ENCODE measurements at places on chromosomes 7 and 10.

- no peak for DNase-seq
Measured at GRCh38 chr7:36961693-36962092, 237.4 kb upstream of the AOAH start.

- peak; percentile 92 for DNase-seq
Measured at GRCh38 chr10:80158598-80159127, 26.1 kb downstream of the PLAC9 start.

DNA sequence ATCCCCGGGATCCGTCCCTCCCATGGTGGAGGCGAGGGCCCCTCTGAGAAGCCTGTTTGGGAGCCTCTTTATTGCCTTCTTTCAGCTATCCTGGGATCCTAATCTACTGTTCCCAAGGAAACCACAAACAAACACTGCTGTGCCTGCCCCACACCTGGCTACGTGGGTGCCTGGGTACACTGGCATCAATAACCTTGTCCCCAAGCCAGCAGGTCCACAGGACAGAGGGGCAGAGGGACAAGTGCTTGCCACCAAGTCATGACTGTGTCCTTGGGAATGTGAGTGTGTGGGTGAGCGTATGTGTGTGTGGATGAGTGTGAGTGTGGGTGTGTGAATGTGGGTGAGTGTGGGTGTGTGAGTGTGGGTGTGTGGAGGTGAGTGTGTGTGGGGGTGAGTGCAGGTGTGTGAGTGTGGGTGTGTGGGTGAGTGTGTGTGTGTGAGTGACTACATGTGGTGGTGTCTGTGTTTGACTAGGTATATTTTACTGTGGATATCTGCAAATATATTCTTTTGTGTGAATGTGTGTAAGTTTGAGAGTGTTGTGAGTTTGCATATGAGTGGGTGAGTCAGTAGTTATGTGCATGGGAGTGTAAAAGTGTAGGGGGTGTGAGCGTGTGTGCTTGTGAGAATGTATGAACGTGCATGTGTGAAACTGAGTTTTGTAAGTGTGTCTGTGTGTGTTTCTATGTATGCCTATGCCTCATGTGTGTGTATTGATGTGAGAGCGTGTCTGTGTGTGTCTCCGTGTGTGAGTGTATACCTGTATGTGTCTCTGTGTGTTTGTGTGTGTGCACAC is 96.1 kb downstream of the TNS3 start:
- DNase-seq = no peak

- DNase-seq = peak; percentile 76
Measured at GRCh38 chr10:33216661-33217427, 117.6 kb downstream of the NRP1 start.

DNA sequence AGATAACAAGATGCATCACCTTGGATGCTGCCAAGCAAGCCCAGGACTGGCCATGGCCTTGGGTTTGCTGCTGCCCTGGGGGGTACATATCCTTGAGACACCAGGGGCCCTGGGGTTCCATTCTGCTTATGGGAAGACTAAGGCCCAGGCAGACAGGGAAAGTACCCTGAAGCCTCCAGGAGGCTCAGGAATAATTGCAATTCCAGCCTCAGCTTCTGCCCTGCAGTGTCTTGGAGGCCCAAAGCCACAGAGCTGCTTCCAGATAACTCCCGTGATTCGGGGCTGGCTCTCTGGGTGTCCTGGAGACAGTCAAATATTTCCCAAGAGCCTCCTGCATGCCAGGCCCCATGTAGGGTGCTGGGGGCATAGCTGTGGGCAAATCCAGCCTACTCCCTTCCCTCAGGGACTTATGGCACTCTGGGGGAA is 22.6 kb downstream of the MYL10 start:
- no peak for DNase-seq

DNA sequence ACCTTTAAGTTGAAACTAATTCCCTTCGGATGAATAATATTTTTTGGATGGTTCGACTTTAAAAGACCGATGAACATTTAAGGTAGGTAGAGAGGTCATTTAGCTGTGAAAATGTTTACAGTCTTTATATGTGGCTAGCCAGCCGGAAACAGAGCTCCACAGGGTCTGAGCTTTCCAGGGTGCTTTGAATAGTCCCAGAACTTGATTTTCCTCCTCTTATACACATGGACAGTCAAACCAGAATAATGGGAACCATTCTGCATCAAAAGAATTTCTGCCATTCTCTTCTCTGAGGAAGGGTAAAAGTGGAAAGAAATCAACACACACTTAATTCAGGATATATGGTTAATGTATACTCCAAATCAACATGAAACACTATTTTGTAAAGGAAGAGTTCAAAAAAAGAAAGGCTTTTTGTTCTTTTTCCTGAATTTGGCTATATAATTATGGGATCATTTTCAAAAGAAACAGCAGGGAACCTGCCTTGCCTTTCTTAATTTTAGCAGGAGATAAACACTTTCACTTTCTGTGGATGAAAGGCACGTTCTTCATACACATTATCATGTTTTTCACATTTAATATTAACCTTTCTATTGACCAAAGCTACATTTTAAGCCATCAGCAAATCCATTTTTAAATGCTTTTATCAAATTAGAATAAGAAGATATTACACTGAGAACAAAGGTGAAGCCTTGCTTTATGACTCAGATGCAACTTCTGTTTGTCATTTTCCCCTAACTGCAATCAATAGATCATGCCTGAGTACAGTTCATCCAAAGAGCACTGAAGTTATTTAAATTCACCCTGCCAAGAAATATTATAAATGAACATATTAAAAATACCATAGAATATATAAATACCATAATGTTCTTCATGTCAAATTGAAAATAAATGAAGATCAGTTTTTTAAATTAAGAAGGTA is 307.3 kb downstream of the THSD7A start:
- no peak for DNase-seq

- DNase-seq = peak; percentile 83
Measured at GRCh38 chr10:44706745-44707144, 204.4 kb upstream of the TMEM72 start.

- no peak for DNase-seq
Measured at GRCh38 chr7:90326500-90326899, 5.4 kb upstream of the FAM237B start.

- no peak for DNase-seq
Measured at GRCh38 chr7:133556048-133556447, 303.2 kb downstream of the EXOC4 start.

DNA sequence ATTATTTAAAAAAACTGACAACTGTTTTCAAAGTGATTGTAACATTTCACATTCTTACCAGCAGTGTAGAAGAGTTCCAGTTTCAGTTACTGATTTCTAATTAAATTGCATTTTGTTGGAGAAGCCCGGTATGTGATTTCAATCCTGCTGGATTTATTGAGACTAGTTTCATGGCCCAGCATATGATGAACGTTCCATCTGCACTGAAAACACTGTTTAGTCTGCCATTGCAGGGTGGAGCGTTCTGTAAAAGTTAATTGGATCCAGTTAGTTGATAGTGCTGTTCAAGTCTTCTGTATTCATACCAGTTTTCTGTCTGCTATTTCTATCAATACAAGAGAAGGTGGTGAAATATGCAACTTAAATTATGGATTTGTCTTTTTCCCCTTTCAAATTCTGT is 37.3 kb upstream of the CCNY start:
- no peak for DNase-seq

- DNase-seq = no peak
Measured at GRCh38 chr10:58937423-58937822, 239.0 kb upstream of the PHYHIPL start.

GRCh38 chr10:7529638-7530037 is 118.8 kb upstream of the SFMBT2 start:
- peak; percentile 17 for DNase-seq

DNA sequence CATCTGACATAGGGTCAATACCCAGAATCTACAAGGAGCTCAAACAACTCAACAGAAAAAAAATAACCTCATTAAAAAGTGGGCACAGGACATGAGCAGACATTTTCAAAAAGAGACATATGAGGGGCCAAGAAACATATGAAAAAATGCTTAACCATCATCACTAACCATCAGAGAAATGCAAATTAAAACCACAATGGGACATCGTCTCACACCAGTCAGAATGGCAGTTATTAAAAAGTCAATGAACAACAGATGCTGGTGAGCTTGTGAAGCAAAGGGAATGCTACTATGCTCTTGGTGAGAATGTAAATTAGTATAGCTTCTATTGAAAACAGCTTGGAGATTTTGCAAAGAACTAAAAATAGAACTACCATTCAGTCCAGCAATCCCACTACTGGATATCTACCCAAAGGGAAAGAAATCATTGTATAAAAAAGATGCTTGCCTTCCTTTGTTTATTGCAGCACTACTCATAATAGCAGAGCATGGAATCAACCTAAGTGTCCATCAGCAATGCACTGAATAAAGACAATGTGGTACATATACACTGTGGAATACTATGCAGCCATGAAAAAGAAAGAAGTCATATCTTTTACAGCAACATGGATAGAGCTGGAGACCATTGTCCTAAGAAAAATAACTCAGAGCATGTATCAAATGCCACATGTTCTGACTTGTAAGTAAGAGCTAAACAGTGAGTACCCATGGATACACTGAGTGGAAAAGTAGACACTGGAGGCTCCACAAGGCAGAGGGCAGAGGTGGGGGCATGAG is 139.8 kb downstream of the ADARB2 start:
- no peak for DNase-seq

DNA sequence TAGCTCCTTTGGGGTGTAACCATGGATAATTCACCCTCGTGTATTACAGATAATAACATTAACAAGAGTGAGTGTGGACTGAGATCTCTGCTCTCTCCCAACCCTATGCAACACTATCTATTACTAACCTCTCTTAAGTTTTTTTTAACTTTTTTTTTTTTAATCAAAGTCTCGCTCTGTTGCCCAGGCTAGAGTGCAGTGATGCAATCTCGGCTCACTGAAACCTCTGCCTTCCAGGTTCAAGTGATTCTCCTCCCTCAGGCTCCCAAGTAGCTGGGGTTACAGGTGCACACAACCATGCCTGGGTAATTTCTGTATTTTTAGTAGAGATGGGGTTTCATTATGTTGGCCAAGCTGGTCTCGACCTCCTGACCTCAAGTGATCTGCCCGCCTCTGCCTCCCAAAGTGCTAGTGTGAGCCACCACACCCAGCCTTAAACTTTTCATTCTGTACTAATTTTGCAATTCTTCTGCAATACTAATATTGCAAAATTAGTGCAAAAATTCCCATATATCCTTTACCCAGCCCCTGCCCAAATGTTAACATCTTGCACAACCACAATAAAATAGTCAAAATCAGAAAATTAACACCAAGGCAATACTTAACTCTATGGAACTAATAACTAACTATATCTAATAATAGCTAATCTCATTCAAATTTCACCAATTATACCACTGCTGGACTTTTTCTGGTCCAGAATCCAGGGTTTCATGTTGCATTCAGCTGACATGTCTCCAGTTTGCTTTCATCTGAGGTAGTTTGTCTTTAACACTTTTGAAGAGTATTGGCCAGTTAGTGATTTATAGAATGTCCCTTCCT is 66.5 kb upstream of the TCF7L2 start:
- DNase-seq = no peak

DNA sequence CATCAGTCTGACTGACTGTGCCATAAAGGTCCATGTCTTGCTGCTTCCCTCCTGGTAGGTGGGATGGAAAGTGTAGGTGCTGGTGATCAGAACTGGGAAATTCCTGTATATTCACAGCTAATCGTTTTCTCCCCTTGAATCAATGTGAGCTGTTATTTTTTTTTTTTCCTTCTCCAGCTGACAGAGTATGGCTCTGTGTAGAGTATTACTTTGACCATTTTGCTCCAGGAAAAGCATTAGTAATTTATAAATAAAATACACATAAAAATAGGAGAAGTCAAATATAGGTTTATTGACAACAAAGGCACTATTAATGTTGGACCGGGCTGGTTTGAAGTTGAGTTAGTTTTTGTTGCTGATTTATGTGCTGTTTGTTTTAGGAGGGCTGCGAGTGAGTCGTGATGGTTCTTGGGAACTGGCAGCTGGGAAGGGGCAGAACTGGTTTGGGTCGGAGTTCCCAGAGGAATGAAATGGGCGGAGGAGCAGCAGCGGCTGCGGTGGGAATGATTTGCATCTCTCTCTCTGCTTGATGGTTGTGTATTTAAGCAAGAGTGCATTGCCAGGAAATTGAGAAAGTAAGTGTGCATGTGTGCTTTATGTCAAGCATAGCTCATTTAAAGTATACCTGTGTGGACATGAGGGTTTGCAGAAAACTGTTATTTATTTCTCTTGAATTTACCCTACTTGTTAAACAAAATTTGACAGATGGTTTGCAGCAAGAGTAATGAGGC is 80.9 kb downstream of the LRMDA start:
- DNase-seq = peak; percentile 16

DNA sequence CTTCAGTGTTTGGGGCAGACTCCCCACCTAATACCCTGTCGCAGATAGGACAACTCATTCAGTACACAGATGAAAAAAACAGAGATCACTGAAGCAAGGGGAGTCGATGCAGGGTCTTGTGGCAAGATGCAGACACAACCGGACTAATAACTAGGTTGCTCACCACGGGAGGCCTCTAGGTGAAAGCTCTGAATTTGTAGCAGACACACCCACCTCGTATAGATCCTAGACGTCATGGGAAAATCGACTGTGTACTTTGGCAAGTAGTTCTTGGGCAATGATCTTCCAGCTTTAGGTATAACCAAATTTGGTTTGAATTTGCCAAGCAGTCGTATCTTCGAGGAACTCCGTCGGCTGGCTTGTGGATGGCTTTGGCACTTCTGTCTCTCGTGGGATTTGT is 88.1 kb downstream of the TCF7L2 start:
- DNase-seq = no peak

- peak; percentile 90 for DNase-seq
Measured at GRCh38 chr10:17075533-17076359, 53.9 kb downstream of the CUBN start.

DNA sequence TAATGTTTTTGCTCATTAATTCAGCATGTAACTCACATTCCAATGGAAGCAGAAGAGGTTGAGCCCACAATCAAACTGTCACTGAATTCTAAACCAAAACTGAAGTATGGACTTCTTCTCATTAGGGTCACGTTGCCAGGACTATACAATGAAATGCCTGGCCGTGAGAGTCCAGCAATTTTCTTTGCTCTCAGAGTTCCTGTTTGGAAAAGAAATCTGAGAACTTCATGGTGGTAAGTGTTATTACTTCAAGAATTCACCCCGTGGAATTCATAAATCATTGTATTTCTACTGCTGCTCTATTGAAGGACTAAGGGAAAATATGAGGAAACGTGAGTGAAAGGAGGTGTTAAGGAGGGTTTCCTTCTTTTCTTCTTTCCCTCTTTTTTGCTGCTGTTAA is 441.8 kb upstream of the AKR1E2 start:
- DNase-seq = no peak

All from mammary epithelial cell (primary cell).